ENCODE measurements at places on chromosomes 4 and X.

DNA sequence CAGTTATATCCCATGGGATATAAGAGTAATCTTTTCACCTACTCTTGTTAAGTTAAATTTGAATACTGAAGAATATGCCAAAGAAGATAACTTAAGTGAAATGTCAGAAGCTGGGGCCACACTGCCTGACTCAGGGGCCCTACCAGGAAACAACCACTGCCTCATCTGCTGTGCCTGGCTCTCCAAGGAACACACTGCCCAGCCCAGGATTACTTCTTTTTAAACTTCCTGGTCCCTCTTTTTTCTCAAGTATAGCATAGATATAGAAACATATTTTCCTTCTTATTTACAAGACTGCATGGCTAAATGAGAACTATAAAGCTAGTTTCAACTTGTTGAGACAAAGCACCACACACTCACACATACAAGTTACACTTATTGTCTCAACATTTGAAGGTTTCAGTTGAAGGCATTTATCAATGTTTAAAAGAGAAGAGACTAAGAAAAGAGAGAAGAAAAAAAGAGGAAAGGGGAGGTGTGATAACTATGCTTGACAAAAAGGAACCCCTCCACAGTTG lies 45.2 kb downstream of the MAML3 start:
- no peak for DNase-seq

GRCh38 chr4:46930891-46931290 lies 21.8 kb upstream of the COX7B2 start:
- no peak for DNase-seq

DNA sequence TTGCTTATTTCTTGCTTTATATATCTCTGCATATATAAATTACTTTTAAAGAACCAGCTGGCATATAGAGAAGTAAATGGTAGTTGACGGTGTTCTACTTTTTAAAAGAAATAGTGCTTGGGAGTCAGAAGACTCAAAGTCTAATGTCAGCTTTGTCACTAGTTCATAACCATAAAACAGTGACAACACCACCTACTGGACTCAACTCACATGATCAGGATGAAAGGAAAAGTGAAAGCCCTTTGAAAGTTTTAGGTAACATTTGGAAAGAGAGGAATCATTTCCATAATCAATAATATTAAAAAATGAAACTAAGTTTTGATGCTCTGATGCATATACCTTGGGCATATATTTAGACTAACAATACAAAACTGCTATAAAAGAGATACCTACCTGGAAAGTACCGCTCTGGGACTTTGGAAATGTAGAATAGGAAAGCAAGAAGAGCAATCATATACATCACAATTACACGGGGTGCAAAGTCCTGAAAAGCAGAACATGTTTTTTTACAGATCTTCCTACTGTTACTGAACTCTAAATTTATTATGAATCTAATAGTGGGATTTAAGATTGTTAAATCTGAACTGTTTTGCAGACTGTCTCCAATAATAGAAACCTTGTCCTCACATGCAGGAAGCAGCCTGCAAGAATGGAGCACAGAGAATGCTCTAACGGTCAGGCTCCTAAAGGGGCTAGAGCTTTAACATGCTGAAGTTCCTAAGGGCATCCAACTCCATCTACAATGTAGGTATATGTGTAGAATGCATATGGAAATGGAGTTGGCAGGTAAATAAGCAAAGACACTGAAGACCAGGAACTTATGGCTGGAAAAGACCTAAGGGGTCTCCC lies 15.6 kb downstream of the PAQR3 start:
- no peak for DNase-seq

DNA sequence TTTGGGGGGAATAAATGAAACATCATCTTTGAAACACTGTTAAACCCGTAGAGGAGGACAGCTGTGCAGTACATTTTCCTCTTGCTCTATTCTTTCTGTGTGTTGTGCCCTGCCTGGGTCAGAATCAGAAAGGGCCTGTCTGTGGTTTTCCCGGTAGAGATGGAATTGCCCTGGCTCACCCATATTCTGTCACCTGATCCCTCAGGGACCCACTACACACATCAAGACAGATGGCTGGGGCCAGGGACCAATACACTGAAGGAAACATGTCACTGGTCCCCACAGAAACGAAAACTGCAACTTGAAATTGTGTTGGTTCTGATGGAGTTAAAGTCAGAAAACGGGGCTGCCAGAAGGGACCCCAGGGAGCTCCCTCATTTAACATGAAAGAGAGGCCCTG lies 114.9 kb downstream of the ZNF827 start:
- no peak for DNase-seq

GRCh38 chr4:25862411-25863346 lies at the start of gene SEL1L3:
TSS of gene SEL1L3 (minus strand) at chr4:25862988. CDS start at chr4:25862836, 152 bp downstream.
- peak; percentile 47 for DNase-seq

GRCh38 chr4:10024303-10024702 lies 3.0 kb upstream of the SLC2A9 start:
- DNase-seq: no peak

DNA sequence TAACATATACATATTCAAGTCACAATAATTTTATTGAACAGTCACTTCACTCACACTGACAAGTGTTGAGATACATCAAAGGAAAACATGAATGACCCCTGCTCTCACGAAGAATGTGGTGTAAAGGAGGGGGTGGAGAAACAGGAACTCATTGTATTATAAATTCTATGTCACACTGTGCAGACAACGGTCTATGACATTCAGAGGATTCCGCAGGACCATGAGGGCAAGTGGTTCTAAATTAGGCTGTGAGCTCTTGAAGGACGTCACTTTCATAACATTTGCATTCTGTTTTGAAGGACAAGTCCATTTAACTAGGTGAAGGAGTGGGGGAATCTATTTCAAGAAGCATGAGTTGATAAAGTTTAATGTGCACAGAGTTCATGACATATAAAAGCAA lies 415.2 kb upstream of the HS3ST1 start:
- DNase-seq: no peak

DNA sequence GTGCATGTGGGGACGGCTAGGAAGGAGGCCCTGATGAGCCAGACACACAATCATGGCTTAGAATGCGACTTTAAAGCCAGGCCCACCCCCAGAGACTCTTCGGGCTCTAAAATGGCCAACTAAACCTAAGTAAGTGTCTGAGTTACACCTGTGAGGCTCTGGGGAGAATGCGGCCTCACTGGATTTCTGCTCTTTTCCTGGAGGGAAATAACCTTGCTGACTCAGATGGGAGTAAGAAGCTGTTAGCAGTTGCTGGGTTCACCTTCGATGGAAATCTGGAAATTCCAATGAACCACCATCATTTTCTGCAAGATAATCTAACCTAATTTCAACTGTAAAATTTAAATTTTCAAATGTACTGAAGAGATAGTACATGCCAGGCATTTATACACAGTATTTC lies 97.6 kb upstream of the MAML3 start:
- no peak for DNase-seq

DNA sequence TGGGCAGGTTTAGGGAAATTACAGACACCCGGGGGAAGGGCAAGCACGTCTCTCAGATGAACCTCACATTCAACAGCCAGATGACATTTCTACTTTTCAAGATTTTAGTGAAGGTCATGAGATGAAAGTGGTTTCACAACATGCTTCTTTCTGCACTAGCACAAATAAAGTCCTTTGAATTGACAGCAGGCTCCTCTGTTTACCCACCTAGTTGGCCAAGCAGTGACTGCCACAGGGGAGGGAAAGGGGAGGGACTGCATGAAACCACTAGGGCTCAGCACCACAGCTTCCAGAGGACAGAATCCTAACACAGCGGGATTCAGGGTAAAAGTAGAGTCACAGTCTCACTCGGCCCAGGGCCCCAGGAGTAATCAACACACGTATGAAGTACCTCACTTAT lies 6.2 kb downstream of the RAB40A start:
- DNase-seq: no peak

GRCh38 chr4:58138786-58139668 lies 1028.8 kb upstream of the IGFBP7 start:
- no peak for DNase-seq

DNA sequence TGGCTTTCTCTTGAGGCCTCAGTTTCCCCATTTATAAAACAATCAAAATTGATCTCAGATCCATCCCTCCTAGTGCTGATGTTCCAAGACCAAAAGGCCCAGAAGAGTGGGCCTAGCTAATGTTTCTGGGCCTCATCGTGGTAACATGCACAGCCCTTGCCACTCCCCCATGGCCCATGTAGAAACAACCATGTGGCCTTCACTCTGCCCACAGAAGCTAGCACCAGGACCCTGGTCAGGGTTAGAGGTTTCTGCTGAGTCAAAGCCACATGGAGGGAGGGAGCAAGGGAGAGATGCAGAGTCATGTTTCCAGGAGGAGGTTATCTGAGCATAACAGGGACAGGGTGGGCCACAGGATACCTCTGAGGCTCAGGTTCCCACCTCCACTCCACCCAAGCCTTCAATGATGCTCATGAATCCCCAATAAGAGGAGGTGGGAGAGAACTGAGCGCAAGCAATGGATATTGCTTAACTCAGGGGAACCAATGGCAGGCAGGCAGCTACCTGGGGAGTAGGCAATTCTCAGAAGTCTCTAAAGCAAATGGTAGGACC lies 16.9 kb downstream of the OTUD5 start:
- no peak for DNase-seq

DNA sequence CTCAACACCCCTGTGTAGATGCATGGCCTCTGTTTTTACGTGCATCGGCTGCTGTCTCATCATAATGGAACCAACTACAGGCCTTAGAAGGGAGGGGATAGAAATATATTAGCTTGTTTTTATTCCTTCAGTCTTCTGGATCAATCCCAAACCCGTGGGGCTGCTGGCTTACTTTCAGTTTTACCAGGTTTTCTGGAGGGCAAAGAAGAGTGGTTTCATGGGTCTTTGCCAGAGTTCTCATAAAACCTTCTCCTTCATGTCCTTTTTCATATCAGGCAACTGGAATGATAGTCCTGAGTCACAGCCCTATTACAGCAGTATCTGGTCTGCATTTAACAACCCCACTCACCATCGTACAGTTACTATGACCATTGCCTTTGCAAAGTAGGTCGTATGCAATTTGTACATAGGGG lies 34.6 kb downstream of the PPP2R2C start:
- DNase-seq: no peak

DNA sequence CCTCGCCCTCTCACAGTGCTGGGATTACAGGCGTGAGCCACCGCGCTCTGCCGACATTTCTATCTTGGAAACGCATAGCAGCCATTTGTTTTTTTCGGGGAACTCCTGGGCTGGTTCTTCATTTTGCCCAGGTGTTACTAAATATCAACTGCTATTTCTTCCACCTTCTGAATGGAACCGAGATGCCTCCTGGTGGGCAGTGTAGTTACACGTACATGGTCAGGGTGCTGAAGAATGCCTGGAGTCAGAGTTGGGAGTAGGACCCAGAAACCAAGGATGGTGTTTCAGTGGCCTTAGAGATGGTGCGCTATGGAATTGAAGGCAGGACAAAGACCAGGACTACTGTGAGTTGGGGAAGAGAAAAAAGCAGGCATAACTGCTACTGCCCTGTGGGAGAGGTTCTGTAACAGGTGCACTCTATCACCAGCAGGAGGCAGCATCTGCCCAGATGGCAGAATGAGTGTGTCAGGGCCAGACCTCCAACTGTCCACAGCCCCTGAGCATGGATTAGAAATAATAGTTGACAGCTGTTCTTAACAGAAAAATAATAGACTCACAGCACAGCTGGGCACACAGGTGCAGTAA lies 81.7 kb downstream of the ZC4H2 start:
- no peak for DNase-seq

GRCh38 chr4:140268186-140268841 lies 105.1 kb upstream of the SCOC start:
- no peak for DNase-seq

- no peak for DNase-seq
Measured at GRCh38 chrX:27057883-27058282, 405.3 kb downstream of the PPP4R3C start.

DNA sequence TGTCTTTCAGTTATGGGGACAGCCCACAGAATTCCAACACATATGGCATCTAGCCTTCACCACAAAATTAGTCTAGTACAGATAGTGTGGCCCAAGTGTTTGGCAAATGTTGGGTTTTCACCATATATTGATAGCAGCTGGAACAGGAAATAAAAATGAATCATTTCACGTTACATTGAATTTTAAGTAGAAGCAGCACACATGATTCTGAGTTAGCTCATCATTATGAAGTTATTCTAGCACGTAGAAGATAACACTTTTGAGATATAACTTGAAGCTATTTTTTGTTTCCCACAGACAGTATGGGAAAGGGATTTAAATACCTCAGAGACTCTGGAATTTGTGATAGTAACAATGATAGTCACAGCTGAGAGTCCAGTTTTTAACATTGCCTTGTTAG lies 118.7 kb downstream of the FAT4 start:
- DNase-seq: no peak

DNA sequence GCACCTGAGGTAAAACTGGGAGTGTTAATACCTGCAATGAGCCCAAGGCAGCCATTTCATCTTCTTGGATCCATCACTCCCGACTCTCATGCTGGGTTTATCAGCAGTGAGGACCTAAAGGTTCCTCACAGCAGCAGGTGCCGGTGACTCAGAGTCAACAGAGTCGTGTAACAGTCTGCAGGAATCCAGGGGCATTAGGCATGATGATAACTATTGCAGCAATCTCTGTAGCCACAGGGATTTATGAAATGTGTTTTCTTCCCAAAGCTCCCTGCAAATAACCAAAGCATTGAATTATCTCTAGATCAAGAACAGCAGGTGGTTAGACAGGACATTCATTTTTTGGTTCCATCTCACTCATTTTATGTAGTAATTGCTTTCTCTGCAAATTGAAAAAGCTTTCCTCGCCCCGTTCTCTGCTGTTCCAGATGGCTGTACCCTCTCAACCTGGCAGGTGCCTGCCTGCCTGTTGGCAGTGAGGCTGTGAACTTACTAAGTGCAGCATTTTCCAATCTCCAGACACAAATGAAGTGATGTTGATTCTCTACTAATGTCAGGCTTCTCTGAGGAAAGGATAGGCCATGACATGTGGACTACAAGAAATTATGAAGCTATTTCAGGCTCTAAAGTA lies 48.1 kb upstream of the TSPAN7 start:
- DNase-seq: no peak
